Femur (tissue), 1 donor: ENCODE measurements at places on chromosomes 4 and X.

DNA sequence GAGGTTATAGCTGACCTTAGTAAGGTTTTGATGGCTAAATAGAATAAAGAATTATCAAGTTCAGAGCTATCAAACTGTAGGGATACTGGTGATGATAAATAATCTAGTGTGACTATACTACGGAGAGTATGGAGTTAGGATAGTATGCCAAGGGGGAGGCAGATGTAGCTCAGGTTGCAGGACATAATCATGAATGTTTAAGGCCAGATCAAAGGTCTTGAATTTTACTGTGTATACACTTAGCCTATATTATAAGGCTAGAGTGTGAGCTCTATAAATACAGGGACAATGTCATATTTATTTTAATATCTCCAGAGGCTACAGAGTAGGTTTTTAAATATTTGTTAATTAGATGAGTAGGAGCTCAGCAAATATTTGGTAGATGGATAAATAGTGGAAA, 131.1 kb upstream of the STIM2 start:
- DNase-seq = no peak

GRCh38 chrX:119638725-119639471, 32.7 kb upstream of the NKRF start:
- no peak for DNase-seq

DNA sequence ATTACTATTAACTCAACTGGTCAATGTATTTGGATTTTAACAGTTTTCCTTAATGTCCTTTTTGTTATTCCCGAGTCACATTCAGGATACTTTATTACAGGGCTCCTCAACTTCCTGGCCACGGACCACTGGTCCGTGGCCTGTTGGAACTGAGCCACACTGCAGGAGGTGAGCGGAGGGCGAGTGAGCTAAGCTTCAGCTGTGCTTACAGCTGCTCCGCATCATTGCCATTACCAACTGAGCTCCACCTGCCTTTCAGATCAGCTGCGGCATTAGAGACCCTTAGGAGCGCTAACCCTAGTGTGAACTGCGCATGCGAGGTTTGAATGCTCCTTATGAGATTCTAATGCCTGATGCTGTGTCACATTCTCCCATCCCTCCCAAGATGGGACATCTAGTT, 591.7 kb downstream of the CCSER1 start:
- no peak for DNase-seq

GRCh38 chrX:149433451-149433850, 71.7 kb downstream of the IDS start:
- no peak for DNase-seq

GRCh38 chr4:70946939-70947338, 44.8 kb downstream of the MOB1B start:
- DNase-seq = no peak

DNA sequence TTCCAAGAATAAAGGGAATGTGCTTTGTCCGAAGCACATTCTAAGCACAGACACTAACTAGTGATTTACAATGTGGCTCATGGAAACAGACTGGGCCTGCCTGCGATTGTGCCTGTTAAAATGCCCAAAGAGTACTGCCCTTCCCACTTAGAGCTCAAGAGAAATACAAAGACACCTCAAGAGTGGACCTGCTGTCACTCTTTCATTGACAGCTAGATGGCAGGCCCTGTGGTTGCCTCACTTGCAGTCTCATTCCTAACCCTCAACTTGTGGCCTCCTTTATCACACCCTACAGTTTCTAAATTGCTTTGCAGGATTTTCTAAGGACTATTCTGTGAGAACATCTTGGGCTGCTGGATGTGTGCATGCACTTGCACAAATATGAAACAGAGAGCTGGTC, 331.0 kb upstream of the EMCN start:
- DNase-seq = no peak

- no peak for DNase-seq
Measured at GRCh38 chrX:5958523-5958922, 270.1 kb downstream of the NLGN4X start.
